M059J (cell line): ENCODE measurements at places on chromosomes 16 and 17.
A peak's percentile ranks its signal among the peaks of the same experiment; 100 is the strongest.

GRCh38 chr16:77221482-77221881, 22.3 kb downstream of the SYCE1L start:
- DNase-seq: no peak

GRCh38 chr17:51761105-51761504, 397.4 kb downstream of the CA10 start:
- DNase-seq: no peak

- DNase-seq: peak; percentile 37
Measured at GRCh38 chr17:7479213-7480088, at the start of gene ZBTB4. ZBTB4 (minus strand) TSS chr17:7479631; CDS start chr17:7466801, 12,830 bp downstream.

DNA sequence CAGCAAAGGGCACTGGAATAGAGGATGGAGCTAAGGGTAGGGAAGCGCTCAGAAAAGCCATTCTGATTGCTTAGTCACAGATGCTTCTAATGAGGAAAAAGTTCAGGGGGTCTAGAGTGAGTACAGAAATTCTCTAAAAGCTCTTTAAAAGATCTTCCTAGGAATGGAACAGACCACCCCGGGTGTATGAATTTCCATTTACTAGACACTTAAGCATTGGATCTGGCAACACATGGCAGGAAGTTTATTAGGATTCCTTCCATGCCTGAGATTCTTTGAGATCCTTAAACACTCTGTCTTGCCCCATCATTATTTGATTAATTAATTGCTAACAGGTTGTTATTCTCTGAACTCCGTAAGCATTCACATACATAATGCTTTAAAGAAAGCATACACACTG, 8.5 kb downstream of the KRTAP9-7 start:
- peak; percentile 42 for DNase-seq

DNA sequence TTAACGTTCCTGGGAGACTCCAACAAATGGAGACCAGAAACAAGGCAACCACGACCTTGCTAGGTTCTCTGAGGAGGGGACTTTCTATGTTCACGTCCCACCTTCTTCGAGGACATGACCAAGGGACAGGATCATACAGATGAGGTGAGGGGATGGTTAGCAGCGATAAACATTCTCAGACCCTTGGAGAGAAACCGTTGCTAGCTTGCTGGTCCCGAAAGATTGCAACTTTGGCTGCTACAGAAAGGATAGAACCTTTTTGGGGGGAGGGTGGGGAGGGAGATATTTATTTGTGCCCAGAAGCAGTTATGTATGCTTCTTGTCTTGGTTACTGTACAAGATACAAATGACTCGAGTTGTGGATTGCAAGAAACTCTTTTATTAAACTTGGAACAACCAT, 35.3 kb upstream of the KCNJ2 start:
- DNase-seq: no peak

DNA sequence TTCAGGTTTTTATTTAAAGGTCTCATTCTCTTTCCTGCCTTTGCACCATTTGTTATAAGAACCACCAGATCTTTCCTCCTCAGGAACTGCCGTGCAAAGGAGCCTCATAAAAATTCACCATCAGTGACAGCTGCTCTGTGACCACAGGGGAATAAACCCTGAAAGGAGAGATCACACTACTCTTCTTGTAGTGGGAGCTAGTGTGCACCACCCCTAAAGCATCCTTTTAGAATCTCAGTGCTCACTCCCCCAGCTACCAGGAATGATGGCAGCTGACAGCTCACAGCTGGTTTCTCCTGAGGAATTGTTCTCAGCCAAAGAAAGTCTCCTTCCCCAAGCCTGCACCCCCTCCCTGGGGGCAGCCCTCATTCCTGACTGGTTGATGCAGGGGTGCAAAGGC, 18.7 kb downstream of the VAT1L start:
- no peak for DNase-seq

DNA sequence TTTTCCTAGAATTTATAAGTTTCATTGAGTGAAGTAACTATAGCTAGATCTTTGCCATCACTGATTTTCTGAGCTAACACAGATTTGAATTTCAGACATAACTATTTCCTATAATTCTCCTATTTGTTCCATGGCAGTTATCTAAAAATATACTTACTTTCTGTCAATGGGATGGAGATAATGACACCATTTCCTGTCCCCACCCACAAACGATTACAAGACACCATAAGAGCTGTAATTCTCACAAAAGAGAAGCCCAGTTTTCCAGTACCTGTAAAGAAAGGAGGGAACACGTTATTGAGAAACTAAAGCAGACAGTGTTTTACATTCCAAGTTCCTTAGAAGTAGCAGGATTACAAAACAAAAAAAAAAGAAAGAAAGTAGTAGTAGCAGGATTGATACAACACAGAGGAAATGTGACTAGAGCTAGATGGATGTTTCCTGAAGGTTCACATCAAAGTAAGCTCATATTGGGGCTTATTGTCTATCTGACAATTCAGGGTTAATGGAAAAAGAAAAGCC, 110.9 kb upstream of the TOB1 start:
- no peak for DNase-seq

DNA sequence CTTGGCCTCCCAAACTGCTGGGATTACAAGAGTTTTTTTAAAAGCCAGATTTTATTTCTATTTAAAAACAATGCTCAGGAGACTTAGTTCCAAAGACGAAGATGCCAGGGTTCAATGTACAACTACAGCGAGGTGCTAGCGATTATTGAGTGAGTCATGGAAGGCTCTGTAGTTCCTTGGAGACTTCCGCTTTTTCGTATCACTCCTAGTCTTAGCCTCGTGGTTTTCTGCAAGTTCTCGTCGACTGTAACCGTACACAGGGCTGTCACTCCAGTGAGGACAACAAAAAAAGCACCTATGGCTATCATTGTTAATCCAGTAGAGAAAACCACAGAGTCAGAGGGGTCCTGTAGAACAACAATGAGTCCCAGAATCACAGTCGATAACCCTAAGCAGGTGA, 22.7 kb upstream of the ZC3H7A start:
- peak; percentile 14 for DNase-seq

- peak; percentile 92 for DNase-seq
Measured at GRCh38 chr16:69465083-69465721, 40.8 kb downstream of the CYB5B start.

- no peak for DNase-seq
Measured at GRCh38 chr16:8237452-8237851, 352.9 kb downstream of the TMEM114 start.

DNA sequence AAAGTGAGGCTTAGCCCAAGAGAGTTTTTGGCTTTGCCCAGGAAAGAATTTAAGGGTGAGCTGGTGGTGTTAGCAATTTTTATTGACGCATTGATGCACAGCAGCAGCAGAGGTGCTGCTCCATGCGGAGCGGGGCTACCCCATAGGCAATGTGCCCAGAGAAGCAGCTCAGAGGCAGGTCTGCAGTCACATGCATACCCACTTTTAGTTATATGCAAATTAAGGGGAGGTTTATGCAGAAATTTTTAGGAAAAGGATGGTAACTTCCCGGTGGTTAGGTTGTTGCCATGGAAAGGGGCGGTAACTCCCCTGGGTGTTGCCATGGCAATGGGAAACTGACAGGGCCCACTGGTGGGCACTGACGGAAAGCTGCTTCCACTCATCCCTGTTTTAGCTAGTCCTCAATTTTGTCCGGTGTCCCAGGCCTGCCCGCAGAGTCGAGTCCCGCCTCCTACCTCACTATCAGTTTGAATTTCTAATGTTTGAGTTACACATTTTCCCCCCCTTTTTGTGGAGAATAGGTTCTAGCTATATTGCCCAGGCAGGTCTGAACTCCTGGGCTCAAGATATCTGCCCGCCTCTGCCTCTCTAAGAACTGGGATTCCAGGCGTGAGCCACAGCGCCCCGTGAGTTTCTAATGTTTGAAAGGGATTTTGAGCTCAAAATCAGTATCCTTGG, 10.4 kb upstream of the GJD3 start:
- DNase-seq: no peak

DNA sequence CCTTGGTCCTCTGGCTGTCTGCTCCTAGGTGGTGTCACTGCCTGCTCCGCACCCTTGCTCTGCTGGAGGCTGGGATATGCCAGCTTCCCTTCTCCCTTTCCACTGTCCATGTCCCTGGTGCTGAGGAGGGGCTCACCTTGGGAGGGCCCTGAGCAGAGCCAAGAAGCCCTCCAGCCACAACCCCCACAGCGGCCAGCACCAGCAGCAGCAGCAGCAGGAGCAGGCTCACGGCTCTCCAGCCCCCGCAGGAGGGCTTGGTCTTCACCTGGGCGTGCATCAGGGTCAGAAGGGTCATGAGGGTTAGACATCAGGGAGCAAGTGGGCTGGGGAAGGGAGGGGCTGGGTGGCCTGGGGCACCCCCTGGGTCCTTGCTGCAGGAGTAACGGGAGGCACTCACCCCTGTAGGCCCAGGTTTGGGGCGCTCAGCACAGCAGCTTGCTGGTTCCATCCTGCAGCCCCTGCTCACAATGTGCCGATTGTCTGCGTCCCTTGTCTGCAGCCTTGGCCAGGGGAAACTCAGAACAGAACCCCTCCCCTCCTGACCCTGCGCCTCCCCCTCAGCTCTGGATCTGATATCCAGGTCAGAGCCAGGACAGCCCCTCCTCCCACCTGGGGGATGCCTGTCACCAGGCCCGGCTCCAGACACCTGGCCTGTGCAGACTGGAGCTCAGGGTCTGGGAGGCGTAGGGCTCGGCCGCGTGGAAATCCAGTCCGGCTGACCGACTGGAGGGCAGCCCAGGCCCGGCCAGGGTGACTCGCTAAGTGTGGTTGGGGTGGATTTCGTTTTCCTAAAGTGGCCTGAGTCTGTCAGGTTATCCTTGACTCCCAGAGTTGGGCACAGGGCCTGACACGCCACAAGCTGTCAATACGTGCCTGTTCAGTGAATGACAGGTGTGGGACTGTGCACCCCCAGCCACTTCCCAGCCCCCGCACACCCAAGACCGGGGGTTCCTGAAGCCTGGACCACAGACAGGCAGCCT, at the start of gene BRICD5:
Gene BRICD5, minus strand, starts transcription at position 478 of the 980 bp plus-strand sequence. Its CDS starts 30 bp downstream, at position 448.
- peak; percentile 61 for DNase-seq

GRCh38 chr17:40726919-40727318, 23.4 kb upstream of the KRT24 start:
- peak; percentile 25 for DNase-seq

- no peak for DNase-seq
Measured at GRCh38 chr17:28773736-28774135, 29.9 kb downstream of the TRAF4 start.

- peak; percentile 69 for DNase-seq
Measured at GRCh38 chr16:82061861-82062525, 26.9 kb downstream of the HSD17B2 start.

DNA sequence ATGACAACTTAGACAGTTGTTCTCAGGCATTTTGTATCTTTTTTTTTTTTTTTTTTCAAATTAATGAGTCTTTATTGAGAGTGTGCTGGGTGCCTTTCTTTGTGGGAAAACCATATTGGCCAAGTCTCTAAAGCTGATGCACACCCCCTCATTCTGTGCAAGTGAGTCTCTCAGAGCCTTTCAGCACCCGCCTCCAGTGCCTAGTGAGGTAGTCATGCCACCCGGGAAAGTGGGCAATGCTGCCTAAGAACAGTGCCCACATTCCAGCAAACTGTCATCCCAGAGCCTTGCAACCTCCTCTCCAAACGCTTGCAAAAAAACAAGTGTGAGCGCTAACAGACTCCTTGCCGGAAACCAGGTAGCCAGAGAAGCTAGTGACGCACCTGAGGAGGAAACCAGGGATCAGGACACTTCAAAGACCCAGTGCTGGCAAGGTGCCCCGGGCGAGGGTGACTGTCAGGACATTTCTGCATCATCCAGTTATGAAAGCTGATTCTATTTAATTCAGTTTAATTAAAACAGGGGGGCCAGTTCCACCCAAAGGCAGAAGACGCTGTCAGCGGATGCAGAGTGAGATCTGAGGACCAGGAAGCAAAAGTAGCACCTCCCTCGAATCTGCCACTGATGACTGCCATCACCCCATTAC, 34.9 kb downstream of the SMARCE1 start:
- no peak for DNase-seq

GRCh38 chr16:84455031-84455430, 49.4 kb downstream of the MEAK7 start:
- no peak for DNase-seq

GRCh38 chr17:44331249-44331760, 6.7 kb upstream of the SLC25A39 start:
- peak; percentile 73 for DNase-seq

DNA sequence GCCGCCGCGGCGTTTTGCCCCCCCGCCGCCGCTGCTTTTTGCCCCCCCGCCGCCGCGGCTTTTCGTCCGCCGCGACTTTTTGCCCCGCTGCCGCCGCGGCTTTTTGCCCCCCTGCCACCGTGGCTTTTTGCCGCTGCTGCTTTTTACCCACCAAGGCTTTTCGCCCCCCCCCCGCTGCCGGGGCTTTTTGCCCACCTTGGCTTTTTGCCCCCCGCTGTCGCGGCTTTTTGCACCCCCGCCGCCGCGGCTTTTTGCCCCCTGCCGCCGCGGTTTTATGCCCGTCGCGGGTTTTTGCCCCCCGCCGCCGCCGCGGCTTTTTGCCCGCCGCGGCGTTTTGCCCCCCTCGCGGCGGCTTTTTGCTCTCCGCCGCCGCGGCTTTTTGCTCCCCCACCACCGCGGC, 1343.0 kb downstream of the TP53TG3F start:
- no peak for DNase-seq

DNA sequence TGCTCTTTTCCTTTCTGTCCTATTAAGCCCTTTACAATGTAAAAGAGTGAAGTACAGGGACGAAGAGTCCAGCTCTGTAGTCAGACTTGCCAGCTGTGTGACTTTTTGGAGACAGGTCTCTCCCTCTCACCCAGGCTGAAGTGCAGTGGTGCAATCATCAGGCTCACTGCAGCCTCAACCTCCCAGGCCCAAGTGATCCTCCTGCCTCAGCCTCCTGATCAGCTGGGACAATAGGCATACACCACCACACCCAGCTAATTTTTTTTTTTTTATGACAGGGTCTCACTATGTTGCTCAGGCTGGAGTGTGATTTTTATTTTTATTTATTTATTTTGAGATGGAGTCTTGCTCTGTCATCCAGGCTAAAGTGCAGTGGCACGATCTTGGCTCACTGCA, 7.1 kb upstream of the ITPRIPL2 start:
- DNase-seq: no peak

DNA sequence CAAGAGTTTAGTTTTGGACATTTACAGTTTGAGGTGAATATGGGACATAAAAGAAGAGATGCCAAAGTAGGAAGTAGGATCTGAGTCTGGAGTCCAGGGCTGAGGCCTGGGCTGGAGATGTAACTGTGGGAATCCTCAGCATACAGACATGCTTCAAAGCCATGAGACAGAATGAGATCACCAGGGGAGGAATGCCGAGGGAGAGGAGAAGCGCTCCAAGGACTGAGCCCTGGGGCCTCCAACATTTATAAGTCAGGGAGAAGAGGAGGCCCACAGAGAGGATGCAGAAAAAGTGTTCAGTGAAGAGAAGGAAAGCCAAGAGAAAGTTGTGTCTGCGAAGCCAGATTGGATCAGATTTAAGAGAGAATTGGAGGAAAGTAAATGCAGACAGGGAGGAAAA, 277.5 kb upstream of the MYOCD start:
- DNase-seq: peak; percentile 82

- DNase-seq: no peak
Measured at GRCh38 chr17:8096541-8096940, 9.0 kb upstream of the ALOX12B start.

- no peak for DNase-seq
Measured at GRCh38 chr16:2256531-2257140, 5.2 kb upstream of the ECI1 start.

- DNase-seq: no peak
Measured at GRCh38 chr17:41012326-41013120, 3.6 kb upstream of the KRTAP3-1 start.

- DNase-seq: peak; percentile 85
Measured at GRCh38 chr17:1460233-1460632, 4.2 kb upstream of the CRK start.

GRCh38 chr16:47079860-47080259, 63.9 kb downstream of the NETO2 start:
- no peak for DNase-seq

GRCh38 chr17:18851201-18851600, 6.7 kb upstream of the PRPSAP2 start:
- DNase-seq: peak; percentile 34

- DNase-seq: no peak
Measured at GRCh38 chr17:5443728-5444127, 4.8 kb upstream of the C1QBP start.
